NCI-H2081 (cell line): ENCODE measurements at places on chromosomes 1 and 21.

DNA sequence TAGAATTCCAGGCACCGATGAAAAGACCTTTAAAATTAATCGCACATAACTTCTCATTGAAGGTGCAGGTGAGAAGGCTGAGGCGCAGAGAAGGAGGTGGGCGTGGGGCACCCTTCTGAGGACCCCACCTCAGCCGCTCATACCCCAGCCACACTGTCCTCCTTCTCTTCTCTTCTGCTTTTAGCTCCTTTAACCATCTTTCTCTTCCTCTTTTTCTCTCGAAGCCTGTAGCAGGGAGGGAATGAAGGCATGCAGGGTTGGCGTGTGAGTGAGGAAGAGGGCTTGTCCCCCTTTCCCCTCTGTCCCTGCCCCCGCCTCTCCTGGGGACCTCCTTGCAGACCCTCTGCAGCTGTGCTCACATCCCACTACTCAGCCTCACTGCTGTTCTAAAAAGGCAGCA lies 57.8 kb upstream of the CACNA1E start:
- no peak for DNase-seq

DNA sequence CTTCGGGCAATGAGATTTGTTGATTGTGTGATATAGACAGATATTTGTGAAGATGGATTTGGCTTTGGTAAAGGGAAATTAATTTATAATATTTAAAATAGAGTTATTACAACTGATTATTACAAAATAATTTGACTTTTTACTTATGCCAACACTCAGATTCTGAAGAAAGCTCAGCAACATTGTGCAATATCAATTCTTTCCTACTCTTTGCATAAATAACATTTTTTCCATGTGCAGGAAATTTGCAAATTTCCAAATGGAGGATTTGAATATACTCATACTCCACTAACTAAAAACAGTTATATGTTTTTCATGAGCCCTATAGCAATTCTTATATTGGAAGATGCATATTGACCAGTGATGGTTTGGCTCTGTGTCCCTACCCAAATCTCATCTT lies 676.4 kb upstream of the ADAMTS5 start:
- DNase-seq = no peak

GRCh38 chr1:184150776-184151531 lies 99.4 kb downstream of the TSEN15 start:
- no peak for DNase-seq

DNA sequence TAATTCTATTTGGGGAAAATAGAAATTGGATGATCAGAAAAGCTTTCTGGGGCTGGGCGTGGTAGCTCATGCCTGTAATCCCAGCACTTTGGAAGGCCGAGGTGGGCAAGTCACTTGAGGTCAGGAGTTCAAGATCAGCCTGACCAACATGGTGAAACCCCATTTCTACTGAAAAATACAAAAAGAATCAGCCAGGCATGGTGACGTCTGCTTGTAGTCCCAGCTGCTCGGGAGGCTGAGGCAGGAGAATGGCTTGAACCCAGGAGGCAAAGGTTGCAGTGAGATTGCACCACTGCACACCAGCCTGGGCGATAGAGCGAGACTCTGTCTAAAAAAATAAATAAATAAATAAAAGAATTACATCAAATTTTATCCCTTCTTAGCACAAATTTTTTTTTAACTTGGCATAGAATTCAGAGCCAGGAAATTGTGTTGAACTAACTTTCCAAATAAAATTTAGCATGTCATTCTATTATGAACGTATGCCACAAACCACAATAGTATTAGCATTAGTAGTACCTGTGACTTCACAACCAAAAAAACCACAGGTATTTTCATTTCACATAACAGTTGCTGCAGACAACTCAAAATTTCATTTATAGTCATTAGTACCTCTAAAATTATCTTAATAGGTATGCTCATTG lies 4.5 kb upstream of the ANKRD13C start:
- no peak for DNase-seq

GRCh38 chr1:31694964-31695313 lies 8.9 kb downstream of the COL16A1 start:
- no peak for DNase-seq

DNA sequence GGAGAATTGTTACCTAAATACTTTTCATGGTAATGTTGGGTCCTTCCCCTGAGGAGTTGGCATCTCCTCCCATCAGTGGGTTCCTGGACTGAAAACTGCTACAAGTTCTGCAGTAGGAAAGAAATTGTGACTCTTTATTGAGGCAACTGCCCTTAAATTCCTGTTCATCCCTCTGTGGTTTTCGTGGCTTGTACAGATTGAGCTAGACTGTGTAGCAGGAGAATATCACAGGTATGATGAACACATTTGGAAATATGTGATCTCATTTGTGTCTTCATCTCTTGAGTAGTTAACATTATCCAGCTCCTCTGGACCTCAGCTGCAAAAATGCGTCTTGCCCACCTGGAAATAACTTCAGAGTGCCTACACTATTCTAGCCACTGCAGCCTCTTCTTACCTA lies 390.6 kb downstream of the PTPRC start:
- DNase-seq = no peak
